ENCODE measurements at places on chromosomes 7 and 10.

- DNase-seq: no peak
Observed at GRCh38 chr10:129386415-129387257, 80.4 kb upstream of the MGMT start.

DNA sequence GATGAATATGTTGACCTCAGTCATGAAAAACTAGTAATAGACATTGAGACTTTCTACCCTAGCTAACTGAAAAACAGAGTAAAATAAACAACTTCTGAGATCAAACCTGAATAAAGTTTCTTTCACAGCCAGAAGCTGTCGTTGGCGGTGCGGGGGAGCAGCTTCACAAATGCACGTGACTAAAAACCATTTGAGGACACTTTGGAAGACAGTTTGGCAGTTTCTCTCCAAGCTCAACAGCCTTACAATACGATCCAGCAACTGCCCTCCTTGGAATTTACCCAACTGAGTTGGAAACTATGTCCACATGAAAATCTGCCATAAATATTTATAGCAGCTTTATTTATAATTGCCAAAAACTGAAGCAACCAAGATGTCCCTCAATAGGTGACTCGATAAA lies 63.1 kb downstream of the CYTH3 start:
- no peak for DNase-seq

DNA sequence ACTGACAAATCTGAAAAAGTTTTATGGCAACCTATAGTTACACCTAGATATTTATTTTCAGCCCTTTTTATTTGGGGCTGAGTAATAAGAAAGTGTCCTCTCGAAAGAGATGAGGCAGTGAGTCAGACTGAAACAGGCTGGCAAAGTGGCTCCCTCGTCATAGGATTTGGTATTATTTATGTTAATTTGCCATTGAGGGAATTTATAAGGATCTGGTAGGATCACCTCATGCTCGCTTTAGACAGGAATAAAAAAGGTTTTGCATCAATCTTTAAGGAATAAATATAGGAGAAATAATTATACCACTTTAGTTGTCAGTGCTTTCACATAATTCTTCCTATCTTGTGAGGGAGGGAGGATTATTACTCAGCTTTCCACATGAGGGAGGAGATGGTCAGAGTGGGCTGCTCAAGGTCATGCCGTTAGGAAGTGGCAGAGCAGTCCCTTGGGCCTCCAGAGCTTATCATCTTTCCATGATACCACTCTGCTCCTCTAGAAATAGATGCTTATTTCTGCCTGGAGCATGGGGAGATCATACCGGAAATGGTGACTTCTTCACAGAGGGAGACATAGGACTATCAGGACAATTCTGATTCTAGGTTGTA lies 356.8 kb downstream of the GPR158 start:
- DNase-seq: no peak

DNA sequence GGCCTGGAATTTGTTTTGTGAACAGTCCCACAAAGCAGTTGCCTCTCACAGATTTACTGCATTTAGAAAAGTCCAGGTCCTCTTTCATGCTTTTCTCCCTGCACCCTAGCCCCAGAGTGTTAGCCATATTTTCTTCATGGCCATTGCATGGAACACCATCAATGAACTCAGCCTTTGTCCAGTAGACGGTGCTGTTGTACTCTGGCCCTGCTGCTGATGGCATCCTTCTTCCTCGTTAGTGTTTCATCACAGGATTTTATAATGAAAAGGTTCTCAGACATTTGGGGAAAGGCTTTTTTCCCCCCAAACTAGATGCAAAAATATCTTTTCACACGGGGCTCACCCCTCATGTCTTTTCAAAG lies 93.0 kb upstream of the SLC25A13 start:
- no peak for DNase-seq

DNA sequence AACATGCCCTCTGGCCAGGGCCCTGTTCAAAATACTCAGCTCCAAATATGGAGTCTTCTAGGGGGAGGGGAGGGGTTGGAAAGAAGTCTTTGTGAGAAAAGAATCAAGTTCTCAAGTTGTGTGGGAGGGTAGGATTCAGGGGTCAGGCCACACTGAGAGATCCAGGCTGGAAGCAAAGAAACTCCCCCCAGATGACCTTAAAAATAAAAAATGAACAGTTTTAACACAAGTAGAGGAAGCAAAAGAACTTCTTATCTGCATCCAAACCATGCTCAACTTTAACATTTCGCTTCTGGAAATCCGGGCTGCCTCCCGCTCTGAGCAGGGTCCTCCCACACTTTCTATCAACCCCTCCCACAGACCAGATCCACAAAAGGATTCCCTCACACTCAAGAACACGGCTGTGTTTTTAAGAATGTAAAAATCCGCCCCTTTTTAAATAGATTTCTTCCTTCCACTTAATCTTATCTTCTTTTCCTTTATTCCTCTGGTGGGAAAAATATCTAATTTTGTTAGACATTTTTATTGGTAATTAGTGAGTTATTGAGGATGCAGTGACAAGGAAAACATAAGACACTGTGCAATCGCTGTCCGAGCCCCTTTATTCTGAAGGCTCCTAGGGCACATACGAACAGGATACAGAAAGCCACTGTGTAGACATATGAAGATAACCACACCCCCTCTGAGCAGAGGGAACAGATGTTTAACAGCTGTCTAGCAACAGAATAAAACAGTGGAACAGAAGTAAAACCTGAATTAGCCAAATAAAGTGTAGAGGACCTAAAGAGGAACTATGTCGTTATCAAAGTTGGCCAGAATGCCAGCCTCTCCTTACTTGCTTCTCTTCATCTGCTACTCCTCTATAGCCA lies 43.8 kb downstream of the CYTH3 start:
- no peak for DNase-seq

DNA sequence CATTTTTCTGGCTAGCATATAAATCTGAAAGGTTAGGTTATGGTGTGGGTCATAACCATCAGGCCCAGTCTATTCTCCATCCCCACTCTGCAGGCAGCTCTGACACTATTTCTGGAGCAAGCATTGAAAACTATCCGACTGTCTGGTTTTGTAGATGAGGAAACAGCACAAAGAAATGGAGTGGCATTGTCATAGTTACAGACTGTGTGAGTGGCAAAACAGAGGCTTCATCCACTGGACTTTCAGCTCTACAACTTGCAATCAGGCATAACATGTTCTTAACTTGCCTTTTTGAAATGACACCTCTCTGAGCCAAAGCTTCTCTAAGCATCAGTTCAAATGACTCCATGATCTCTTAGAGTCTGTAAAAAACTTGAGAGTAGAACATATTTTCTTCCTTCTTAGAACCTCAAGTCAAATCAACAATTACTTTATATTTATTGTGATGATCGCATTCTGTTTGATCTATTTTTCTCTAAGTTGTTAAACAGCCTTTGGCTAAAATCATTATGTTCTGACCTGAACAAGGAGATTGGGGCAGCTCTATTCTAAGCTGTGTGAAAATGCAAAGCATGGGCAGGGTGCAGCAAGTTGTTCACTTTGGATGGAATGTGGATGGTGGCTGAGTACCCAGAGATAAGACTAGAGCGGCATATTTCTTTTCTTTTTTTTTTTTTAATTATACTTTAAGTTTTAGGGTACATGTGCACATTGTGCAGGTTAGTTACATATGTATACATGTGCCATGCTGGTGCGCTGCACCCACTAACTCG lies 68.5 kb downstream of the LRRC4 start:
- no peak for DNase-seq

DNA sequence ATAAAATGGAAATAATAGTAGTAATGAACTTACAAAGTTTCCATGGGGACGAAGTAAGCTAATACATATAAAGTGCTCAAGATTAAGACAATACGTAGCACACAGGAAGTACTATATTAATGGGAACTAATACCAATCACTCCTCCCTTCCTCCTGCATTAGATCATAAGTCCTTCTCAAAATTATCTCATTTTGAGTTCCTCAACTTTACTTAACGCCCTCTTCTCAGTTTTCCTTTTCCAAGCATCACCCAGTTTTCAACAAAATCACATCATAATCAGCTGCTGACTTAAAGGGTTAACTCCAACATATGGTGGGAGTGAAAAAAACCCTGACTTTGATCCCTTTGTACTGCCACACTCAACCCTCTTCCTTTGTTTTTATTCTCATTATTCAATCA lies 24.4 kb downstream of the JMJD1C start:
- no peak for DNase-seq

DNA sequence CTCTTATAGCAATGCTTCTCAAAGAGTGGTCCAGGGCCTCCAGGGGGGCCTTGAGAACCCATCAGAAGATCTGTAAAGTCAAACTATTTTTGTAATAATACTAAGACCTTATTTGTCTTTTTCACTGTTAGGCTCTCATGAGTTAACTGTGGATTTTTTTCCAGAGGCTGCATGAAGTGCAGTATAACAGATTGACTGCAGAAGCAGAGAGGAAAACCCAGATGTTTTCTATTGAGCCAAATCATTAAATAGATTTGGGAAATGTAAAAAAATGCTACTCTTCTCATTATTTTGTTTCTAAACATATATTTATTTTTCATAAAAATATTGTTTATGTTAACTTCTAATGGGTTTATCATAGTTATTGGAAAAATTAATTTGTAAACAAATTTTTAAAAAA lies 589.0 kb upstream of the LRRTM3 start:
- DNase-seq: no peak

- no peak for DNase-seq
Observed at GRCh38 chr10:14072541-14072940, 258.2 kb downstream of the FRMD4A start.

- DNase-seq: no peak
Observed at GRCh38 chr7:77450054-77450453, 33.9 kb upstream of the GSAP start.

GRCh38 chr10:50529660-50530059 lies 94.1 kb downstream of the SGMS1 start:
- DNase-seq: no peak

- DNase-seq: no peak
Observed at GRCh38 chr10:4256971-4257370, 472.0 kb upstream of the KLF6 start.

GRCh38 chr7:36468370-36469101 lies 78.9 kb downstream of the ANLN start:
- DNase-seq: no peak

Measured in GOT3 (cell line).